Motor neuron (in vitro differentiated cells): ENCODE measurements at places on chromosomes 1 and 21. TPM values are rescaled to one million over a fixed set of nuclear protein-coding genes. Genes with fewer than 3 reads are reported as not detected.

Gene SORT1
- 46.0 and 49.4 TPM in 2 replicates for total RNA-seq

Gene FAAH
- total RNA-seq, result 8.5 and 13.0 TPM in 2 replicates

Gene OR2L5
- 0.25 TPM in 1 of 2 replicates, not detected in the other for total RNA-seq

Gene SNRPE
- total RNA-seq, result 124 and 149 TPM in 2 replicates

Gene OPTC
- total RNA-seq, result 0.19 TPM in 1 of 2 replicates, not detected in the other

Gene TRIM63
- total RNA-seq, result 0.31 TPM in 1 of 2 replicates, not detected in the other

Gene PIK3CD
- total RNA-seq, result 4.1 and 5.4 TPM in 2 replicates

- ATAC-seq, result peak; percentile 99
Observed at GRCh38 chr1:178037510-178038253, 56.2 kb upstream of the RASAL2 start.

DNA sequence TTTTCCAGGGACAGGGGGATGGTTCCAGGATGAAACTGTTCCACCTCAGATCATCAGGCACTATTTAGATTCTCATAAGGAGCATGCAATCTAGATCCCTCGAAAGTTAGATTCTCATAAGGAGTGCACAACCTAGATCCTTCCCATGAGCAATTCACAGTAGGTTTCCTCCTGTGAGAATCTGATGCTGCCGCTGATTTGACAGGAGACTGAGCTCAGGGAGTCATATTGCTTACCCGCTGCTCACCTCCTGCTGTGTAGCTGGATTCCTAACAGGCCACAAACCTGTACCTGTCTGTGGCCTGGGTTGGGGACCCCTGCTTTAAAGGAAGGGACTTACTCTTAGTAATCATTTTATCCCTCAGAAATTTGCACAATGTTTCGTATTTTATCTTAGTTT lies 9.3 kb downstream of the CTH start:
- no peak for ATAC-seq

GRCh38 chr1:201381130-201381529 lies 3.6 kb upstream of the TNNT2 start:
- no peak for ATAC-seq

- ATAC-seq, result no peak
Observed at GRCh38 chr1:212962509-212962908, 12.2 kb downstream of the VASH2 start.

DNA sequence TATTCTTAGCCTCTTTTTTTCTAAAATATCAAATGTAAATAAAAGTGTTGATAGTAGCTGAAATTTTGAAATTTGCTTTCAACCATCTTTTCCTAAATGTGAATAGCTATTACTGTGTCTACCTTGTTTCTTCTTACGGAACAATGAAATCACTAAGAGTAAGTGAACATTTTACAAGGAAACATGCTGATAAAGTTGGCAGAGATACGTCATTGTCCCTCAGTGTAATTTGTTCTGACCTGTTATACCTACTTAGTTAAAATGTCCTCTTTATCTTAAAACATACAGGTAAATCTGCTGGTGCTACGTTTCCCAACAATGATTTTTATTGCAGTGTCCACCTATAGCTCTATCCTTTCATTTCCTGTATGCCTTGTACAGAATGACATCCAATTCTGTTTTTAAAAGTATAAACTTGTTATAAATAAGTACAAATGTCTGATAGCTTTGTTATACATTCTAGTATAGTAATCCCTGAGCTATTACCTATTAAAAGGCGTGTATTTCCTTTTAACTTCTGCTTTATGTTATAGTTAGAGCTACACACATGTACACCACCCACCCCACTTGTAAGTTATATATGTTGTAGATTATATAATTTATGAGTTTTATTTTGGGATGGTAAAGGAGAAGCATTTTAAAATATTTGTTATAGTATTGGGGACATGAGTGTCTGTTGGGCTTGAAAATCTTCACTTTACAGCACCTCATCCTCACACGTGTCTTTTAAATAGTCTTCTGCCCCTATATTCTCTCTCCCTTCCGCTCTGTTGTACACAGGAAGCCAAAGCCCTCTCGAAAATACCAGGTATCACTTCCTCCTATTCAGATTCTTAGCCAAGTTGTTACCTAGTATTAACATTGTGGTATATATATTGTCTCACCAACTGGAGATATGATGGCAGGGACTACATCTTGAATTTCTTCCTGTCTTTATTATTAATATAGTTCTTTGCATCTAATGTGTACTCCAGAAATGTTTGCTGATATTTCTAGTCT lies 25.2 kb downstream of the LAMC1 start:
- no peak for ATAC-seq

- ATAC-seq, result no peak
Observed at GRCh38 chr1:225880222-225880588, 2.0 kb downstream of the TMEM63A start.

DNA sequence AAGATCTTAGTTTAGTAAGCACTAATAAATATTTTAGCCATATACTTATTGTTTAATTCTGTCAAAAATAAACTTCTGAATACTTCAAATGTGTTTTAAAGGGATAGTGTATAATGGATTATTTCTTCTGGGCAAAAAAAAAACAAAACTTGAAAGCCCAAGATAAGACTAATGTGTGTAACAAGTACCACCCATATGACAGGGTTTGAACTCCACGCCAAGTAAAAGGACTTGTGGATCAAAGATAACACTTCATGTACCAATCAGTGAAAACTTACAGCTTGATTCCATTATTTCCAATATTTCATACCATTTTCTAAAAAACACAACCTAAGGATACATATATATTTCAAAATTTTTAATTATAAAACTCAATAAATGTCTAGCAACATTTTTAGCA lies 59.5 kb downstream of the DENND1B start:
- ATAC-seq, result no peak

DNA sequence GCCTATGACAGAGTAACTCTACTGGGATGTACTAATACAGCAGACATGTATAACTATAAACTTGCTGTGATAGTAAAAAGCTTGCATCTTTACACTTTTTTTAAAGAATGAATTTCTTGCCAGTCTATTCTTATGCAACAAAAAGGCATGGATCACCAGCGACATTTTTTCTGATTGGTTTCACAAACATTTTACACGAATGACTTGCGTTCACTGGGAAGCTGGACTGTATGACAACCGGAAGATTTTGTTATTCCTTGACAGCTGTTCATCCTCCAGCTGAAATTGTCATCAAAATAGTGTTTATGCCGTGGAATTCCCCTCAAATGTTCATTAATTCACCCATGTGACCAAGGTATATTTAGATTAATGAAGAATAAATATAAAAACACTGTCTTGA lies 131.0 kb downstream of the XPR1 start:
- no peak for ATAC-seq
